ENCODE measurements at places on chromosomes 11 and 22. TPM values are rescaled to one million over a fixed set of nuclear protein-coding genes. Genes with fewer than 3 reads are reported as not detected.

- no peak for DNase-seq
These were observed 831 bp upstream of the TMEM135 start for GRCh38 chr11:87036756-87037449.

The C22orf42 gene
- not detected for total RNA-seq

The EMID1 gene
- 2.4 TPM for total RNA-seq

DNA sequence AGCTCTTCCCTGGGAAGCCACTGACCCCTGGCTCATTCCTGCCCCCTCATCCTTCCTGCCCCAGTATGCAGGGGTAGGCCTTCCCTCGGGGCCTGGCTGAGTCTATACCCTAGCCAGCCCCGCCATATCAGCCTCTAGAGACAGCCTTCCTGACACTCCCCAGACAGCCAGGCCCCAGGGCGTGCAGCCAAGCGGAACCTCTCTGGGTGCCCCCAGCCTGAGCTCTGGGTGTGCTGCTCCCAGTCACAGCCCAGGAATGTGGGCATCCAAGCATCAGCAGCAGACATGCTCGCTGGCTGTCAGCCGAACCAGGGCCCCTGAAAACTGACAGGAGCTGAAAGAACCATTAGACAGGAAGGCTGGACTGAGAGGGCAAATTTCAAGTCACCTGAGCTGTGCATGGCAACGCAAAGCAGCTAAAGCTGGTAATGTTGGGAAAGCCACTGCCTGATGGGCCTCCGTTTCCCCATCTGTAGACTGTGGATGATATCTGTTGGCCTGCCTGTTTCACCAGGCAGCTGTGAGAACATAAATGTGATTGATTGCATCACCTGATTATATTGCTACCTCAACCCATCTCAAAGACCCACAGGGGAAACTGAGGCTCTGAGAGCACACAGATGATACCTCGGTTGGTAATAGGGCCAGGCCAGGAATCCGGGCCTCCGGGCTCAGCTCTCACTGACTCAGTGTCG lies 93.2 kb downstream of the LRRC32 start:
- DNase-seq: peak; percentile 89

- DNase-seq: peak; percentile 64
These were observed 43.9 kb downstream of the BIRC2 start for GRCh38 chr11:102390667-102391465.

The MMP8 gene
- not detected for total RNA-seq

- DNase-seq: no peak
These were observed 785.4 kb upstream of the API5 start for GRCh38 chr11:42526426-42526825.

The MAP6 gene
- total RNA-seq: not detected

- peak; percentile 7 for DNase-seq
These were observed 49.8 kb downstream of the SMCO4 start for GRCh38 chr11:93493252-93493897.

DNA sequence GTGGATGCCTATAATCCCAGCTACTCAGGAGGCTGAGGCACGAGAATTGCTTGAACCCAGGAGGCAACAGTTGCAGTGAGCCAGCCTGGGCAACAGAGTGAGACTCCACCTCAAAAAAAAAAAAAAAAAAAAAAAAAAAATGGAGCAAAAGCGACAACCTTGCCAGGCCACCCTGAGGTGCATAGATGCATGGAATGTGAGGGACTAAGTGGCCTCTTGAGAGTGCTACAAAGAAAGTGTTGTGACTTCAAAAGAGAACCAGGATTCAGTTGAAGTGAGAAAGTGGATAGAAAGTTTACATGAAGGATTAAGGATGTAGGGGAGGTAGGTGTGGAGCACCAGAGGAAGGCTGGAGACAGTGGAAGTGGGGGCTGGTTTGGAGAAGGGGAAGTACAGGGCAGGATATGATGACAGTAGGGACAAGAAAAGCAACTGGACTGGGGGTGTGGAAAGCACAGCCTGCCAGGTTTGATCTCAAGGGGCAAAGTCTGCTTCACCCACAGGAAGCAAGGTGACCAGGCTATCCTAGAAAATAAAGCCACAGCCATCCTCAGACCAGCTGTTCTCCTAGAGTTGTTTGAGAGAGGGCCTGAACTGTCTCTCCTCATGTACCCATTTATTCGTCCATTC lies 36.0 kb upstream of the OLFML1 start:
- no peak for DNase-seq

GRCh38 chr11:77215106-77215505 lies 86.4 kb downstream of the GDPD4 start:
- DNase-seq: no peak

DNA sequence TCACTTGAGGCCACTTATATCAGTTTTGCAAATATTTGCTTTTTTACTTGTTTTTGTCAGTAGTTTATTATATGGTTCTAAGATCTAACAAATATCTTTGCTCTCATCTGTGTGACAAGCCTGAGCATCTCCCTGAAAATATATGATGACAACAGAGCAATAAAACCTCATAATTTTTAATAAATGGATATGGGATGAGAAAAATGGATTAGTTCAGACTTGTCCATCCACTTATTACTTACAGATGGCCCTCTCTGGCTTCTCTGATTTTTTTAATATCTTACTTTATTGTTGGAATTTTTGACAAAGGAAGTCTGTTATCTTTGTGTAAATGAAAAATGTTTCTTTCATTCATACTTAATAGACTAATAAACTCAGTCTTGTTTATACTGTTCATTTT lies 491.4 kb upstream of the RAG2 start:
- DNase-seq: no peak

DNA sequence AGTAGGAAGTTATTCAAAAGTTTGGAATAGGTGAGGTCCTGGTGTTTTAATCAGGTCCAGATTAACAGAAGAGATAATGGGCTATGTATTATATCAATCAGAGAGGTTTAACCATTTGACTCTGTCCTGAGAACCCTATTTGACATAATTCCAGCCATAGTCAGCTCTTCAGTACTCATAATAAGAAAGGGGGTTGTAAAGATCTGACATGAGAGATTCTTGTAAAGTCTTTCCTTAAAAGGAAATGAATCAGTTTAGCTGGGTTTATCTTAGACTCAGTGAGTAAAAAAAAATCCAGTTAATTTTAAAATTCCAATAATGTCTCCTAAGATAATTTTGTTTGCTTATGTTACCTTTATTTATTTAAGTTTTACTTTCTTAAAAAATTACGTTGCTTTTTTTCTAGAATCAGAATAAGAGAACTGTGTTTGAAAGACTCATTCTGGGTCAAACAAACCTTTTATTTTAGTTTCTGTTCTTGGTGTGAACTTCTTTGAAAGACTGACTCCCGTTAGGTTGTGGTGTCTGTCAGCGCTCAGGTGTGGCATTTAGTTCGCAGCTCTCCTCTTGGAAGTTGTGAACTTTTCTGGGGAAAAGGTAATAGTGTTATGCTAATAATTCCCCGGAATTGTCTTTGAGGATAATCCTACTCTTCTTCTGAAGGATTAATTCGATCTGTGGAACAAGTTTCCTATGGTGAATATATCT lies 20.5 kb downstream of the NUCB2 start:
- no peak for DNase-seq

The MAPK11 gene
- 23.7 TPM for total RNA-seq

- no peak for DNase-seq
These were observed 6.1 kb downstream of the THY1 start for GRCh38 chr11:119416606-119417580.

DNA sequence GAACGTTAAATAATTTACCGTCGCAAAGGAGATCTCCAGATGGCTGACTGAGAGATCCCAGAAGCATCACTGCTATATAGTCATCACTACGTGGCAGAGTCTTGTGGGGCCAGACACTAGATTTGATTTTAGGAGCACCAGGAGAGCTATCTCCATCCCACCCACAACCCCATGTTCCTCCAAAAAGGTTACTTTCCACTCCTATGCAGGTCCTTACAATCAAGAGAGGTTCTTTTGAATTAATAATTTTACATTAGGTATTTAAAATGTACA lies 19.4 kb downstream of the GUCY1A2 start:
- DNase-seq: no peak

The NCR3LG1 gene
- 5.3 TPM for total RNA-seq

GRCh38 chr11:108915666-108916065 lies 250.8 kb downstream of the DDX10 start:
- DNase-seq: no peak

The MYBPC3 gene
- total RNA-seq: not detected

- DNase-seq: no peak
These were observed 38.8 kb upstream of the POLA2 start for GRCh38 chr11:65223011-65223410.

GRCh38 chr11:36600180-36600579 lies 2.1 kb upstream of the RAG2 start:
- no peak for DNase-seq

DNA sequence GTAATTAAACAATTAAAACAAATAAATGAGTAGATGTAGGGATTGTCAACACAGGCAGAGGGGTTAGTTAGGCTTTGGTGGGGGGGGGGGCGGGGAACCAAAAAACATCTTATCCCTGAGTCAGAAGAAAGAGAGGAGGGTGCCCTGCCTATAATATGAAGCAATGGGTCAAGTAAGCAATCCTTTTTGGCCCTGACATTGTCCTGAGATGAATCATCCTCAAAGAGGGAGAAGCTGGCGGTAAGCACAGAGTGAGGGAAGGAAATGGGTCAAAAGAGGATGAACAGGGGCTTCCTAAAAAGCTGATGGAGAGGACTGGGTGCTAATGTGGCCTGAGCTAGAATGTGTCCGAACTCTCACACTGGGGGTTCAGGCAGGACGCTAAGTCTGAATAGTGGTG lies 4.7 kb downstream of the OLFML1 start:
- DNase-seq: no peak

The POU2AF2 gene
- 0.35 TPM for total RNA-seq

DNA sequence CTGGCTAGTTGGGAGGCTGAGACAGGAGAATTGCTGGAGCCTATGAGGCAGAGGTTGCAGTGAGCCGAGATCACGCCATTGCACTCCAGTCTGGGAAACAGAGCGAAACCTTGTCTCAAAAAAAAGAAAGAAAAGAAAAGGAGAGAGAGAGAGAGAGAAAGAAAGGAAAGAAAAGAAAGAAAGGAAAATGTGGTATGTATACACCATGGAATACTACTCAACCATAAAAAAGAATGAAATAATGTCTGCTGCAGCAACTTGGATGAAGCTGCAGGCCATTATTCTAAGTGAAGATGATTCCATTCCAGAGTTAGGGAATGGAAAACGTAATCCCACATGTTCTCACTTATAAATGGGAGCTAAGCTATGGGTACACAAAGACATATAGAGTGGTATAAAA lies 30.8 kb downstream of the TTC28 start:
- no peak for DNase-seq

- no peak for DNase-seq
These were observed 1.3 kb downstream of the ACR start for GRCh38 chr22:50739279-50739691.

DNA sequence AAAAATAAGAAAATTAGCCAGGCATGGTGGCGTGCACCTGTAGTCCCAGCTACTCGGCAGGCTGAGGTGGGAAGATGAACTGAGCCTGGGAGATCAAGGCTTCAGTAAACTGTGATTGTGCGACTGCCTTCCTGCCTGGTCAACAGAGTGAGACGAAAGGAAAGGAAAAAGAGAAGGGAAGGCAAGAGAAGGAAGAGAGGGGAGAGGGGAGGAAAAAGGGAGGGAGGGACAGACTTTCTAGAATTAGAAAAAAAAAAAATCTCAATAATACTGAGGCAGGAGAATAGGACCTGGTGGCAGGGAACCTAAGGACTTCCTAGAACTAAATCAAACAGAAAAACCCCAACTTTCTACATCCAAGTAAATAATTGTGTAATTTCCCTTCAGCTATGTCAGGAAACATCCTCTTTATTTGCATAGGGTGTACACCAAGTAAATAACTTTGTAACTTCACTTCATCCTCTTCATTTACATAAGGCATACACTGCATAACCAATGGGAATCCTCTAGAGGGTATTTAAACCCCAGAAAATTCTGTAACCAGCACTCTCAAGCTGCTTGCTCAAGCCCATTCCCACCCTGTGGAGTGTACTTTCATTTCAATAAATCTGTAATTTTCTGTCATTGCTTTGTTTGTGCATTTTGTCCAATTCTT lies 8.7 kb downstream of the SBF2 start:
- DNase-seq: no peak

- DNase-seq: no peak
These were observed 99.8 kb downstream of the AASDHPPT start for GRCh38 chr11:106177311-106177710.

GRCh38 chr11:4887591-4887990 lies 5.9 kb downstream of the OR51T1 start:
- DNase-seq: no peak

The ZNF70 gene
- total RNA-seq: 6.5 TPM

DNA sequence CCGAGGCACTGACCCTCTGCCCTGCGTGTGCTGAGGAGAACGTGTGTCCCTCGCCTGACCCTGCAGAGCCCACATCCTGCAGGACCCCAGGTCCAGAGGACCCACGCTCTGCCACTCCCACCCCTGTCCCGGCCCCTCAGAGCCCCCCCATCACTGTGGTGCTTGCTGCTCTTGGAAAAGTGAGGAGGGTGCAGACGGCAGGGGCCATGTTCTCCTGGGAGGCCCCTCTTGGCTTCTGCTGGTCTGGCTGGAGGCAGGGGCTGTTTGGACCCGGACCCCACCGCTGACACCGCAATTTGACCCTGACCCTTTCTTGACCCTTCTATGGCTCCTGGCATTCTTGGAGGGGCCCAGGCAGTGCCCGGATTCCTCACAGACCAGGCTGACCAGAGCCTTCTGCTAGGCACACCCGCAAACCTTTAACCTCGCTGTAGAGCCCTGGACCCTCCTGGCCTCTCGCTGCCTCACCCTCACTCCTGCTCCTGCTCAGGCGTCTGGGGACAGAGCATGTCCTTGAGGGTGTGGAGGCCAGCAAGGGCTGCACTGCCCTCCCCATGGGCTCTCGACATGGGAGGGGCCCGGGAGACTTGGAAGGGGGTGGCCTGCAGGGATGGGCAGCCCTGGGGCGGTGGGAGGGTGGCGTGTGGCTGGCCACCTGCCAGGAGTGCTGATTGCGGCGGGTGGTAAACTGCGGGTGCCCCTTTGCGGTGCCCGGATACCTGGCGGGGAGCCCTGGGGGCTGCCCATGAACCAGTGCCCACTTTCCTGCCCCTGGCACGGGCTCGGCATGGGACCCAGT lies 37.0 kb upstream of the MUC5AC start:
- DNase-seq: no peak

DNA sequence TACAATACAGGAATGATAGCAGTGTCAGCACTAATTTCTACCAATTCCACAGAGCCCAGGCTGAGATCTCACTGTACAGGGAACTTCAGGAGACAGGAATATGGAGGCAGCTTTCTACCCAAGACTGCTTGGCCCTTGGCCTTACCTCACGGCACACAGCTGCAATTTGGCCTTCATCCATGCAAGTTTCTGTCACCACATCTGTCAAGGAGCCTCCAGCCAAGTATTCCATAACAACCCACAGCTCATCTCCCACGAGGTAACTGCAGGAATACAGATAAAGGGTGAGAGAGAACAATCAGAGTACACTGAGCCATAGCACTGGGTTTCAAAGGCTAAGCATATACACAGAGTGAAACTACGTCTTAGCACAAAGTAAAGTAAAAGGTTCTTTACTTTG lies 39.0 kb upstream of the GDPD4 start:
- no peak for DNase-seq

GRCh38 chr11:101199416-101199815 lies 69.8 kb upstream of the PGR start:
- DNase-seq: no peak

The ADM gene
- total RNA-seq: 2.0 TPM

Data from Calu3 (cell line).